ENCODE measurements at places on chromosomes 4 and X. TPM values are rescaled to one million over a fixed set of nuclear protein-coding genes. Genes with fewer than 3 reads are reported as not detected.

The SORCS2 gene
- 0.06 TPM for total RNA-seq

The C4orf50 gene
- total RNA-seq: not detected

The DMRTC1 gene
- not detected for total RNA-seq

The PWWP3B gene
- total RNA-seq: not detected

The ANXA10 gene
- total RNA-seq: not detected

The PAGE2 gene
- total RNA-seq: not detected

The HDX gene
- total RNA-seq: not detected

The LONRF3 gene
- total RNA-seq: not detected

The SSX4 gene
- total RNA-seq: not detected

The BEND2 gene
- not detected for total RNA-seq

The MAGEE2 gene
- not detected for total RNA-seq

The GUCY1B1 gene
- total RNA-seq: not detected

The BMPR1B gene
- 3.7 TPM for total RNA-seq

The GRIA3 gene
- total RNA-seq: not detected

The CENPVL2 gene
- total RNA-seq: 1.5 TPM

The COX7B2 gene
- not detected for total RNA-seq

The ATP1B4 gene
- not detected for total RNA-seq

The NKX3-2 gene
- 2.4 TPM for total RNA-seq

The OPHN1 gene
- 3.3 TPM for total RNA-seq

The SAGE1 gene
- not detected for total RNA-seq

The ARHGAP36 gene
- not detected for total RNA-seq

The LANCL3 gene
- 2.5 TPM for total RNA-seq

The NLRP2B gene
- not detected for total RNA-seq

The NLGN4X gene
- 44.3 TPM for total RNA-seq

The MAGEC3 gene
- total RNA-seq: not detected

The GAGE1 gene
- not detected for total RNA-seq

The CSN1S1 gene
- total RNA-seq: not detected

The TRIM61 gene
- total RNA-seq: 2.0 TPM

The NAP1L5 gene
- total RNA-seq: not detected

The TBX22 gene
- total RNA-seq: not detected

The CLNK gene
- not detected for total RNA-seq

The SPIN2B gene
- total RNA-seq: 9.1 TPM

The HTN3 gene
- total RNA-seq: not detected

The SCLT1 gene
- 26.7 TPM for total RNA-seq

The NWD2 gene
- not detected for total RNA-seq

The MAGEA10 gene
- not detected for total RNA-seq

The DIPK2B gene
- total RNA-seq: not detected

The DCHS2 gene
- total RNA-seq: 0.58 TPM

The ASB12 gene
- total RNA-seq: not detected

The AMOT gene
- total RNA-seq: 2.1 TPM

The ZAR1 gene
- 0.28 TPM for total RNA-seq

The WDR19 gene
- 33.7 TPM for total RNA-seq

The EPHA5 gene
- 6.0 TPM for total RNA-seq

The TMEM150C gene
- total RNA-seq: 0.34 TPM

The LPAR4 gene
- total RNA-seq: 7.1 TPM

The ANKRD50 gene
- total RNA-seq: 16.7 TPM

The TRIM75 gene
- not detected for total RNA-seq

The CT45A3 gene
- total RNA-seq: not detected

The MAGEB1 gene
- not detected for total RNA-seq

The GABRG1 gene
- total RNA-seq: not detected

The VCX gene
- total RNA-seq: not detected

The CXCL8 gene
- 2.5 TPM for total RNA-seq

The NALF2 gene
- total RNA-seq: 2.3 TPM

The BST1 gene
- 2.4 TPM for total RNA-seq

The ANK2 gene
- 11.8 TPM for total RNA-seq

The ARHGAP6 gene
- total RNA-seq: not detected

The SFRP2 gene
- total RNA-seq: 1.4 TPM

The ITGB1BP2 gene
- 6.6 TPM for total RNA-seq

The MORF4L2 gene
- total RNA-seq: 473 TPM

Data from A673 (cell line).